Common myeloid progenitor, CD34-positive (primary cell): ENCODE measurements at places on chromosomes 2 and 18.

- no peak for DNase-seq
These were observed 401.9 kb downstream of the LNPK start for GRCh38 chr2:175599966-175600831.

- no peak for DNase-seq
These were observed 1.4 kb downstream of the NRP2 start for GRCh38 chr2:205683502-205684367.

GRCh38 chr18:78650926-78651325 lies 328.7 kb upstream of the SALL3 start:
- no peak for DNase-seq

DNA sequence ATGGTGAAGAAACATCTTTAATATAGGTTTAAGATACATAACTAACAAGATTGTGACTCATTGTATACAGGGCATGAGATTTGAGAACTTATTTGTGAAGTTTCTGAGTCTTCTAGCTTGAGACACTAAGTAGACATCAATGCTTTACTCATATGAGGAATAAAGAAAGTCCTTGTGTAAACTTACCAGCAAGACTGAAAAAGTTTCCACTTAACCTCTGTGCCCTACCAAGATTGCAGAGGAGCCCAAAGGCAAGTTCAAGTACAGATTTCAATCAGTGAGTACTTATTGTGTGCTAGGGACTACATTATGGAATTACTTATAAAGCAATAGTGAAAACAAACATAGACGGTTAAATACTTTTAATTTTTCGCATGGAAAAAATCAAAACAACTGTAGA lies 1041.2 kb upstream of the CELF4 start:
- no peak for DNase-seq

DNA sequence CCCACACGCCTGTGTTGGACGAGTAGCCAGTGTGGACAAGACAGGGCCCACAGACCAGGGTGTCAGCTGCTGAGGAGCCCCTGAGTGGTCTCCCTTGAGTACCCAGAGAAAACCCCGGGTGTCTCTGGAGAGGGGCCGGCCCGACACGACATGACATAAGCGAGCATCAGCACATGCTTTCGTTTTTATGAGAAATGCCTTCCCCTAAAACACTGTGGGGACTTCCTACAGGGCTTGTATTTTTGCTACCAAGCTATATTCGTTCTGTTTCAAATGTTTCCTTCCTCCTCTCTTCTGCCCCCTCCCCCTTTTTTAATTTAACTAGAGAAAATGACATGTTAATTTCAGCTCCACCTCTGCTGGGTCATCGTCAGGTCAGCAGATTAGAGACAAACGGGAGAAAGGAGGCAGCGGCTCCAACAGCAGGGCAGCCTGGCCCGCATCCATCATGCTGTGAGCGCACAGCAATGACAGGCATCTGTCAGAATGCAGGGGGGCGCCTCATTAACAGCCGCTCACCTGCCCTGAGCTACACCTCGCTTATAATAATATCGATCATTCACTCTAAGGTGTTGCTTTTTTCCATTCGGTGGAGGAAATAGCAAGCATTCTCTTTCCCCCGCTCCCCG lies 286.2 kb downstream of the ZNF516 start:
- DNase-seq: no peak

- DNase-seq: peak; percentile 81
These were observed 7.5 kb upstream of the YPEL5 start for GRCh38 chr2:30139131-30139870.

DNA sequence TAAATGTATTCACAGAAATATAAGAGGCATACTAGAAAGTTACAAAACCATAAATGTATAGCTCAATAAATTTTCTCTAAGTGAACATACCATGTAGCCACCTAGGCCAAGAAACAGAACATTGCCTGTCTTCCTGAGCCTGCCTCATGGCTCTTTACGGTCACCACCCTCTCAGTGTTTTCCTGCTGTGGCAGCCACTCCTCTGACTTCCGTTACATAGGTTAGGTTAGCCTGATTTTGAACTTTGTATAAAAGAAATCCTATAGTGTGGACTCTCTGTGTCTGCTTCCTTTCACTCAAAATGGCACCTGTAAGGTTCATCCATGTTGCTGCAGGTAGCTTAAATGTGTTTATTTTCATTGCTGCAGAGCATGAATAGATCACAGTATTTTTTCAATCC lies 11.6 kb upstream of the ST3GAL5 start:
- DNase-seq: no peak

DNA sequence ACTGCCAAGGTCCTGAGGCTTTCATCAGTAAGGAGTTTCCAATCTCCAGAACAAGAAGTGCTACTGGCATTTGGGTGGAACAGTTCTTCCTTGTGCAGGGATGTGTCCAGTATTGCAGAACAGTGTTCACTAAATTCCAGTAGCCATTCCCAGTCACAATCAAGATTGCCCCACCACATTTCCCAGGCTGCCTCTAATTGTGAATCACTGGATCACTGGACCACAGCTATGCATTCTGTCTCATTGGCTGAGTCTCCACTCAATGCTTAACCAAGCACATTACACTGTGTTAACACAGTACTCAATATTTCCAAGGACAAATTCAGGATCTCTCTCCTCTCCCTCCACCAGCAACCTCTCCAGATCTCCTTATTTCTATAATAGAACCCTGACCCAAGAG lies 160.2 kb upstream of the CCDC150 start:
- DNase-seq: no peak

GRCh38 chr2:207257251-207258250 lies 91.8 kb upstream of the KLF7 start:
- DNase-seq: no peak

DNA sequence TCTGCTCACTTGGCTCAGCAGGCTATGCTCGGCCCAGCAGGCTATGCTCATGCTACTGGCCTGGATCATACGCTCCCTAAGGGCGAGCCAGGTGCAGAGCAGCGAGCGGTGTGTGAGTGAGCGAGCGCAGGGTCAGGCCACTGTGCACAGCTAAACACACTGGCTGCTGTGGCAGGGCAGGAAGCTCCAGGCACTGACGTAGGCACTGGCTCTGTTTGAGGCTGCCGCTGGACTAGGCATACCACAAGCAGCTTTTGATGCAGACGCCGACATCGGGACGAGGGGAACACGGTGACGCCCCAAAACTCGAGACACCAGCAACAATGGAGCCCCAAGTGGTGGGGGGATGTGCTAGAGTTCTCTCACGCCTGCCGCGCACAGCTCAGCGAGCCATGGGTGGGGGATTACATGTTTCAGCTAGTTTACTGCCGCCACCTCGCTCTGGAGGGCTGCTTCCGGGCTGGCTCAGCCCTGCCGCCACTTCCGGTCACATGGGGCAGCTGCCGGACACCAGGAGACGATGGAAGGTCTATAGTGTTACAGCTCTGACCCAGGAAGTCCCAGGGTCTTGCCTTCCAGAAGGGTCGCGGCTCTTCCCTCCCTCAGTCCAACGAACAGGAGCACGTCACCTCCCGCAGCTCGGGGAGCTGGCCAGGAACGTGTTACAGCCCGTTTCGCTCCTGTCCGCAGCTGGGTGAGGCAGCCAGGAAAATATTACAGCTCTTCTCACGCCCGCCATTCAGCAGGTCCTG lies 1176.9 kb upstream of the LRRTM1 start:
- DNase-seq: no peak

DNA sequence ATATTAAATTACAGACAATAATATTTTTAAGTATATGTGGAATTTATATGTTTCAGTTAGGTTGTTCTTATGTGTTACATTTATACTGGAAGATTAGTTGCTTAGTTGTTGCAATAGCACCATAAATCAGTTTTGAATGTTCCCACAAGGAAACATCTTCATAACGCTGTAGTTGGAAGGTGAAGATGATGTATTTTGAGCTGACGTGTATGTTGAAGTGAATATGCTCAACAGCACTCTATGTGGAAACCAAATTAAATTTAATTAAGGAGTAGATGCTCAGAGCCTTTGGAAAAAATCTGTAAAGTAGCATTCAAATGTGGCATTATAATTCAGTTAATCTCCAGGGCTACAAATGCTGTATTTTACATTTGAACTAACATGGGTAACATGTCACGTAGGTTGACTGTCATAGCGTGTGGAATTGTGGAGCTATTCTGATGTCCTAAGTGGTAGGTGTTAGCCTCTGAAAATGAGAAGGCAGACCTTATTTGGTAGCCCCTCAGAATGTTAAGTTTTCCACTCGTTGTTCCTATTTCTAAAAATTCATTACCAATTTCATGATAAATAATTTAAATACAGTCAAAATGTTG lies 88.5 kb downstream of the MEIS1 start:
- DNase-seq: no peak

DNA sequence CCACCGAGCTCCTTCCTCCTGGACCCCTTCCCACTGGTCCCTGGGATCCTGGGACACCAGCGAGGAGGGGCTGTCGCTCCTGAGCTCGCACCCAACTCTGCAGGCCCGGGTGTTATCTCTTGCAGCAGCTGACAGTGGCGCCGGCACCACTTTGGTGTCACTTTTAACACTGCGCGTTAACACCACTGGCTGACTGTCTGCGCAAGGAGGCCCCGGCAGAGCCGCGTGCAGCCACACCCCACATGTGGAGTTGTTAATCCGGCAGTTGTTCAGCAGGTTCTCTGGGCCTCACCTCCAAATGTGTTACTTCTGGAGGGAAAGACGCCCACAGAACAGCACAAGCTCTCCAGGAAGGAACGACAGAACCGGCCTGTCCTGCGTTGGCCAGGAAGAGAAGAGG lies 155.0 kb upstream of the GLI2 start:
- no peak for DNase-seq

DNA sequence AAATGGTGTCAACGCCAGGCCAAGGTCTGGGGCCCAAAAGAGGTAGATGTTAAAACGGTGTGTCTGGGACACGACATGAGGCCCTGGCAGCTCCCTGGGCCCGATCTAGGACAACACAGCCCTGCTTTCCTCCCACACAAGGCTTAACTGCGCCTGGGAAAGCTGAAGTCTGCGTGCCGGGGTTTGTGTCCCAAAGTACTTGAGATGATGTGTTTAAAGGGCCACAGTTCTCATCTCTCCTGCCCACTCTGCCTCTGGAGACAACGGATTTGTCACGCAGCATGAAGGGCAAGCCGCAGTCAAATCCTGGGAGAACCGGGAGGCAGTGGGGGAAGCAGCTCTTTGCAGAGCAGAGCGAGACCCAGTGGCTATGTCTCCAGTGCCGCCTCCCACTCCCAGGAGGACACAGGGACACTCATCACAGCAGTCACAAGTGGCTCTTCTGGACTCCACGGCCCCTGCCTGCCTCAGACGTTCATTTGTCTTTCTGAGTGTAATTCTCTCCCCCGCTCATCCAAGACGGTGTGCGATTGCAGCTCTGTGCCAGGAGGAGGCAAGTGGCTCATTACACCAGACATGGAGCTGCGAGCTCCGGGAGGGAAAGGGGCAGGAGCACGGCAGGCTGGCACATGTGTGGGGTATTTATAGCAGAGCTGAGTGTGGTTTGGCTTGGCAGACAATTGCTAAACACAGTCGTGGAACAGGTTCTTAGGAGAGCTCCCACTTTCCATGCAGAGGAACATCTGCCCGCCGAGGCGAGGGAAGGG lies 57.7 kb upstream of the SEMA4C start:
- no peak for DNase-seq

- DNase-seq: no peak
These were observed 5.3 kb upstream of the FLACC1 start for GRCh38 chr2:201362396-201362795.

DNA sequence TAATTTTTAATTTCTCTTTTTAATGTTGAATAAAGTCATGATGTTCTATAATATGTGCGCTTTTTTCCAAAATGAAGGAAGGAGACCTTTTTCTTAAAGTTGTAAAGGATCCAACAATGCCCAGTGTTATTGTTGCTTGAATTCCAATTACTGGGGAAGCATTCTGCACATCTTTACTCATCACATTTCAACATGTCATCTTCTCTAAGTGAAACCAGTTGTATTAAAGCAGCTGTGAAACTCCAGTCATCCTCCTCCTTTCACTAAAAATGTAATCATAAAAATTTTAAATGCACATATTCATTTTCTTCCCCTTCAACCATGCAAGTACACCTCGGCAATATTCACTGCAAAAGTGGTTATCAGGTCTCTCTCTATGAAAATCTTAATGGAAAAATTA lies 722.7 kb downstream of the TSN start:
- DNase-seq: no peak

DNA sequence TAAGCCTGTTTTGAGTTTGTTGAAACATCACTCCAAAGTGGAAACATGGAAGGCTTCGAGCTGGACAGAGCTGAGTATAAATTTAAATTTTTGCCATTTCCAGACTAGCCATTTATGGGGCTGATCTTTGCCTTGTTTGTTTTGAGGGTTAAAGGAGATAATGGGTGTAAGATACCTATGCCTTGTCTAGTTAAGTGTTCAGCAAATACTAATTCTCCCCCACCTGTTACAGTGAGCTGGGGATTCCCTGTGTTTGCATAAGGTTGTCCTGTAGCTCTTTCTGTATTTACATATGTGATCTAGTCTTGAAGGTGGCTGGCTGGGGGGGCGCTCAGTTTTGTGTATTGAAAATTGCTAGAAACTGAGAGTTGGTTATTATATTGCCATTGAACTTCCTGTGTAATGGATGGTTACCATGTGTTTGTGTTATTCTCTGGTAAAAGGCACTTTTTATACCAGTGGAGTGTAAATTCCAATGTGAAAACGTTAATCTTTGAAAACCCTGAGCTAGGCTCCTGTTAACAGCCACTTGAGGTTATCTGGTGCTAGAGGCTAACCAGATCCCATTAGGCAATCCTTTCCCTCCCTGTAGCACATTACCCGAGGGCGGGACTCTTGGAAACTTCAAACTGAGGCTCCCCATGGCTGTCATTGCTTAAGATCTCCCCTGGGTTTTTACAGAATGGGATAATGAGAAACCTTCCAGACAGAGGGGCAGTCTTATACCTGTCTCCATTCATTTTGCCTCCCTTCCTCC lies 26.7 kb downstream of the TANC1 start:
- no peak for DNase-seq

DNA sequence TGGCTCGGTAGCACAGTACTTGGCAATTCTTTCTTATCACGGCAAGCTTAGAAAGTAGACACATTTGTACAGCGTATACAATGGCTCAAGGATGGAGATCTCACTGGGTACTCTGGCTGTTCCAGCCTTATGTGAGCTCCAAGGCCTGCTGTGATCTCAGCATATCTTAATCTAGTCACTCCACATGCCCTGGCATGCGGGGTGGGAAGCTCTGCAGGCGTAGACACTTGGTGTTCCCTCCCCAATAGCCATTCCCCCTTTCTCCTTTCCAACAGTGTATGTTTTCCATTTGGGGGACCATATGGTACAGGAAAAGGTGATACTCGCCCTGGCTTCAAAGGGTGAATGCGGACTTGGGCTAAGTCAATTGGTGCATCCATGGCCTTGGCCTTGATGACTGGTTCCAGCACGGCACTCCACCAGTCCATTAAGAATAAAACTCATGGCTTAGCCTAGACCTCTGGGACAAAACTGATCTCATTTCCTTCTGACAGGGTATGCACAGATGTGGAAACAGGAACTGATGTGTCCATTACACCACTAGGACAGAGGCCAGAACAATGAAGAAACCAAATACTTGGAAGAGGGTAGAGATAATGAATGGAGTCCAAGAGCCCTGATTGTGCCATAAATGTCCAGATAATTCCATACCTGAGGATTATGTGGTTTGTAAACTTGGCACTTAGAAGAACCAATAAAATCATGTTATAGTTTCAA lies 28.4 kb downstream of the TGIF1 start:
- no peak for DNase-seq
